ENCODE measurements at places on chromosomes 1 and 21.

DNA sequence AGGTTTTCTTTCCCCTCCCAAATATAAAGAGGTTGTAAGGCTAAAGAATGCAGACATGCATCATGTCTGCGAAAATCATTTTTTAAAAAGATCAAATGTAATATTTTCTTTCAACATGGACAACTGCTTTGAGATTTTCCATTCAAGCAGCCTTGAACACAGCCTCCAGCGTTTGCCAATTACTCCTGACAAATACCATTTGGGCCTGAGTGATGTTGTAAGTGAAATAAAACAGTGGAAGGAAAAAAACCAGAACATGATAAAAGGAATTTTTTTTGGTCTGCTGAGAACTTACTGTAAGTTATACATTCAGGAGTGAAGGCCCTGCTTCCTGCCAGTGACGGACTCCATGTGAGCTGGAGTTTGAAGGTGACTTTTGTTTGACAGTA lies 37.2 kb downstream of the SETD4 start:
- DNase-seq = no peak

DNA sequence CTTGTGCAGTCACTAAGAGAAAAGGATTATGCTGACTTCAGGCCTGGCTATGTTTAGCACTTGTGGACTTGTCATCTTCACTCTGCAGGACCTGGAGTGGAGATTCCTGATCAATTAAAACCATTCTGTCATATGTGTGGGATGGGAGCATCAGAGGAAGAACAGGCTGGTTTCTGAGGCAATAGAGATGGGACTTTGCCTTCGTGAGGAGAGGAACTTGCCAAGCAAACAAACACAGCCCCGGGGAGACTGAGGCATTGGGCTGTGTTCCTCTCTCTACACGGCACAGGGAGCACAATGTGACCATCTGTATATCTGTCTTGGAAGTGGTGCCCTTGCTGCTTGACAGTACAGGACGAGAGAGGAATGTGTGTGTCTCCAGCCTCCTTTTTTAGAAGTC lies 23.1 kb downstream of the VASH2 start:
- DNase-seq = no peak

DNA sequence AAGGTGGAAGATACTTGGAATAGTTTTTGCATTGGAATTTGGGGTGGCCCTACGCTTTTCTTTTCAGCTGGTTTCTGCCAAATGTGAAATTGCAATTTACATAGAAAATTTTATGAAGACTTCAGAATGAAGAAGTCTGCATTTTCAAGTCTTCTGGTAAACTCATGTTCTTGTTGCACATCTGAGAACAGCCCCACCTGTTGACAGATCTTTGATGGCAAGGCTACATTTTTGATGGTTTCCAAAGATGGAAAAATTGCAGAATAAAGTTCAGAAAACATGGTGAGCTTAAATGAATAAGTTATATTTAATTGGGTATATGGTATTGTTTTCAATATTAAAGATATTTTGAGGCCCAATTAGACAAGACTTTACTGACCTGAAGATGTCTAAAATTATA lies 25.4 kb downstream of the OLFM3 start:
- DNase-seq = no peak

DNA sequence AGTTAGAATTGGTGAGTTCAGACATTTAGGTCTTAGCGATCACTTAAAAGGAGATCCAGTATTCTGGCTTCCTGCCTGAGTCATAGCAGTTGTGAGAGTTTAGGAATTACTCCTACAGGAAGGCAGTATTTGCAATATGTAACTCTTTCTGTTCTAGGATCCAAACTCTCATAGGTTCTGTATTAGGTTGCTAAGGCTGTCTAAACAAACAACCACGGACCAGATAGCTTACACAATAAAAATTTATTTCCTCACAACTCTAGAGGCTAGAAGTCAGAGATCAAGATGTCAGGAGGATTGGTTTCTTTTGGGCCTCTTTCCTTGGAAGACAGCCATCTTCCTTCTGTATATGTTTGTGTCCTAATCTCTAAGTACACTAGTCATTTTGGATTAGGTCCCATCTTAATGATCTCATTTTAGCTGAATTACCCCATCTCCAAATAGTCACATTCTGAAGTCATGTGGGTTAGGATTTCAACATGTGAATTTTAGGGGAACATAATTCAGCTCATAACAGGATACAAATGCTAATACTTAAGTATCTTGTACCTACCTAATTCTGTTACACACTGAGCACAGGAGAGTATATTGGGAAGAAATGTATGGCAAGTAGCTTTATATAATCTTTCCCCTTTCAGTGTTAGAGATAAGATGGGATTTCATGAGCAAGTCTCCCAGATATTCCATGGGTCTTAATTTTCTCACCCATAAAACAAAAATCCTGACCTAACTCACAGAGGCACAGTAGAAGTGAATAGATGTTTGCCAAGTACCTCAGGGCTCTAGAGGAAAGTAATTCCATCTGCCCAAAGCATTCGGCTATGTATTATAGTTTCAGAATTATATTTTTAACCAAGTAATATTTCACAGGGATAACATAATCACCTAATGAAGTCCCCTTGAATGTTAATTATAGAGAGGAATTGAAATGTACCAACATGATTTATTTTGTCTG lies 144.4 kb downstream of the PTBP2 start:
- DNase-seq = no peak

GRCh38 chr1:29438991-29439390 lies 202.7 kb downstream of the PTPRU start:
- DNase-seq = no peak

GRCh38 chr1:20978413-20978812 lies 191.3 kb upstream of the HP1BP3 start:
- DNase-seq = no peak

GRCh38 chr1:19338323-19338762 lies 26.2 kb downstream of the SLC66A1 start:
- DNase-seq = no peak

DNA sequence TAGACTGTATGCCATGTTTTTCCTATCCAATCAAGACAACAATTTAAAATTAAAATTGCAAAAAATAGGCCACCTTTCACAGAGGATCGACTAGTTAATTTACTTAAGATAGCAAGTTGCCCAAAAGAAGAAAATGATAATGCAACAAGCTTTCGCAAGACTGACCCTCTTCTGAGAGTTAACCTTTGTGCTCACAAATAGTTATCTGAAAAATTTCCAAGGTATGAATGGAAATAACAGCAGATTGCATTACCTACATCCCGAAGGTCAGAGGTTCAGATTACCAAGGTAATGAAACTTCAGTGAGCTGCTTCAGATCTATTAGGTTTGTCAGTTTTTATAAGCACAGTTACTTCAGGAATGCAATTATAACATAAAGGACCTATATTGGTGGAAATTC lies 298.0 kb downstream of the KCTD3 start:
- DNase-seq = no peak

GRCh38 chr1:19344372-19344810 lies 32.3 kb downstream of the SLC66A1 start:
- DNase-seq = no peak

GRCh38 chr1:108067884-108068540 lies 103.0 kb upstream of the VAV3 start:
- no peak for DNase-seq

DNA sequence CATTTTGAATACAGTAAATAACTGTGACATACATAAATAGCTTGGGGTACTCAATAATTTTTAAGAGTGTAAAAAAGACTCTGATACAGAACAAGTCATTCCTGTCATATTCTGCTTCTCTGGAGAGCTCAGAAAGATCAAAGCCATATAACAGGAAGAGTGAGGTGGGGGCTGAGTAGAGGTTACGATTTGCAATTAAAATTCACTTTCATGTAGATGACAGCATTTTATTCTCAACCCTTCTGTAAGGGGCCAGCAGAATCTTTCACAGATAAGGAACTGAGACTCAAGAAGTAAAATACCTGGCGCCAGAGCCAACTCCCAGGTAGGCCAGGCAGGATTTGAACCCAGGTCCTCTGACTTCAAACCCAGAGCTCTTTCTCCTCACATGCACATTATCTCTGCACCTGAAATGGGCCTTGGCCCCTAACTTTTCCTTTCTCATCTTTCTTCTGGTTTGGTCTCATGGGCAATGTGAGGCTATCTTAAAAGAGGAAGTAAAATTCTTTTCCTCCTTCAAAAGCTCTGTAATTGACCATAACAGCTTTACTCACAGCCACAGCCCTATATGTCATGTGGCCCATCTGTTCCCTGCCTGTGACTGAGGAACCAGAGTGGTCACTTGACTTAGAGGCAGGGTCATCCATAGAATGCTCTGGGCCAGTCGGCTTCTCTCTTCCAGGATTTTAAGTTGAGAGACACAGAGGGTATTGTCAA lies 80.9 kb upstream of the SYT6 start:
- DNase-seq = no peak

All from esophagus squamous epithelium (tissue), 5 donors.